ENCODE measurements at places on chromosomes 5 and 9.

- no peak for DNase-seq
Observed at GRCh38 chr5:160685219-160685618, 166.8 kb downstream of the ATP10B start.

- DNase-seq: no peak
Observed at GRCh38 chr9:14086495-14086894, 227.4 kb downstream of the NFIB start.

- DNase-seq: no peak
Observed at GRCh38 chr9:69816735-69817134, 3.9 kb upstream of the CFAP95 start.

GRCh38 chr9:80127920-80128319 lies 556.2 kb downstream of the TLE4 start:
- no peak for DNase-seq

- DNase-seq: no peak
Observed at GRCh38 chr5:95216136-95216955, 68.5 kb downstream of the MCTP1 start.

DNA sequence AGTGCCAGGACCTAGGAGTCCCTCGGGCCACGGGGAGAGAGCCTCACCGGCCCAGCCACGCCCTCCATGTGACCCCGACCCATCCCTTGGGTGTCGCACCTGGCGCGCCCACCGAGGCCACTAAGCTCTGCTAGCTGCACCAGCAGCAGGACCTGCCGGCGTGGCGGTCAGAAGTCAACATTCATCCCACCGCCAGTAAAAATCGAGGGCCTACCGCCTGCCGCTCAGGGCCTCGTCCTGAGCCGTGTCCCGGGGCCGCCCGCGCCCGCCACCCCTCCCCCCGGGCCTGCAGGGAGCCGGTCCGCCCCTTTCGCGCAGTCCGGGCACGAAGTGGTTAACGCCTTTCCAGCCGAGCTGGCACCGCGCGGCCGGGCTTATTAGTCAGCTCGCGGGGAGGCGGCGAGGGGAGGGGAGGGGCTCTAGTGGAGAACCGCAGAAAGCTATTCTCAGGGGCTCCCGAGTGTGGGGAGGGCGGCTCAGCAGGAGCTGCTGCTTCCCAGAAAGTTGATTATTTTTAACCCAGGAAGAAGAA lies 124.4 kb downstream of the C9orf50 start:
- peak; percentile 94 for DNase-seq

GRCh38 chr5:175797521-175798038 lies 73.8 kb upstream of the CPLX2 start:
- DNase-seq: peak; percentile 68

DNA sequence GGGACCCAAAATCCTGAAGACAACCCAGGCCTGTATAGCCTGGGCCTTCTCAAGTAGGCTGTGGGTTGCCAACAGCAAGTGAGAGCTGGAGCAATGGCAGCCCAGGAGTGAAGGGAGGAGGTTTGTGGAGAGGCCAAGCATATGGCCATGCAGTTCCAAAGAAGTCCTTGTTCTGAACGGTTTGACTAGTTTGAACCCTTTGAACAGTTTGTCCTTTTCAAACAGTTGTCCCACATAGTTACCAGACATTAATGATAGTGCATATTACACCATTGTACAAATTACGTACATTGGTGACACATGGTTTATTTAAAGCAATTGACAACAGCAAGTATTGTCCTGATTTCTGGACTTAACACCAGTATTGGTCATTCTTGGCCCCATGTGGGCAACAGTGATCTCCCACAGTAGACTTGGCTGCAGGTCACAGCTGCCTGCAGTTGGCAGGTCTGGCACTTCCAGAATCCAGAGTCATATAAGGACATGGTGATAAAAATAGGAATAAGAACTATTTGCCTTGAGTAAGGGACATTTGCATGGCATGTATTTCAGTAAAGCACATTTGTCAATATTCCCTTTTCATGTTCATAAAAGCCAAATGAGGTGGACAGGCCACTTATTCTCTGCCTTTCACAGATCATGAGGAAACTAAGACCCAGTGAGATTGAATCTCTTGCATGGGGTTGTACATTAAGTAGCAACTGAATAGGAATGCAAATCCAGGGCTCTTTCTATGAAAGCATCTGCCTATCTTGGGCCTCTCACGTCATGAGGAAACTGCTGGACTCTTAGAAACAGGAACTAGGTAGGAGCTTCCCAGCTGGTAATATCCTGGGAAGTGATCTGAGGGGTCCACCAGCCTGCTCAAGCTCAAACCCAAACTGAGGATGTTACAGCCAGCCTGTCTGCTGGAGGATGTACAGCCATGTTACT lies 30.3 kb downstream of the SLC25A48 start:
- DNase-seq: no peak

GRCh38 chr5:15700373-15700772 lies 200.4 kb downstream of the FBXL7 start:
- no peak for DNase-seq

DNA sequence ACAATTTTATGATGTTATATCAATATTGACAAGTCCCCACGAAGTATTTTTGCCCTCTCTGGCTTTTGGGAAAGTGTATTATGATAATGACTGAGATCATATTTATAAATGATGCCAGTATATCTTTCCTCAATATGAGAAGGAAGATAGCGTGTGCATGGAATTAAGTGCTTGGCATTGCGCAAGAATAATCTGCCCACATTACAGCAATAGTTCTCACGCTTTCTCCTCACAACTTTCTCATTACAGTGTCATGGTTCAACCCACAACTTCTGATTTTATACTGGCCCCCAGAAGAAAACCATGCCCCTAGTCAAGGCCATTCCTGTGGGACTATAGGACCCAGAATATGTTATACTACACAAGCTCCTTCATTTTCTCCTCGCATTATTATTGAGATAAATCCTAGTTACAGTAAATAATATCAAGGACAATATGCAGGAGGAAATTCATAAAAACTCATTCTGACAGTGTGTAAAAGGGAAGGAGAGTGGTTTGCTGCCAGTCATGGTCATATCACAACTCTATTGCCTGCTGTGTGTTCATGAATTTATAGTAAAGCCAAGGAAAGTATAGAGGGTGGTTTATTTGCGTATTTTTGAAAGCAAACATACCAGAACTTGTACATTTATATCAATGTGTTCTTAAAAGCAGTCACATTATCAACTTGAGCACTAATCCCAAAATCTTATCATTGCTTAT lies 114.1 kb downstream of the PIK3R1 start:
- no peak for DNase-seq

- no peak for DNase-seq
Observed at GRCh38 chr9:138011951-138012500, 134.4 kb downstream of the CACNA1B start.

GRCh38 chr9:72315089-72315509 lies 49.9 kb downstream of the ZFAND5 start:
- no peak for DNase-seq

DNA sequence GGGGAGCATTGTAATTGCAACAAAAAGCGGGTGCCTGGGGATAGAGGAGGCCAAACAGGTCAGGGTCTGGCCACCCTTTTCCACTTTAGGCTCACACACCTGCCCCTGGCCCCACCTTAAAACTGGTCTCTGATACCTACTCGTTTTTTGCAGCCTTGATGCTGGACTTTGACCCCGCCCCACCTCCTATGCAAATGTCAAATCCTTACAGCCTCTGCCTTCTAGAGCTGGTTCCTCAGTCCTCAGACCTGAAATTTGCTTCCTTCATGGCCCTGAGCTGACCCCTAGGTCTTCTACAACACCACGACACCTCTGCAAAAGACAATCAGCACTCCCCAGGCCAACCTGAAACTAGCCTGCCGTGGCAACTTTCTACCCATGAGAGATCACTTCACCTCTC lies 37.7 kb downstream of the SMIM23 start:
- no peak for DNase-seq

DNA sequence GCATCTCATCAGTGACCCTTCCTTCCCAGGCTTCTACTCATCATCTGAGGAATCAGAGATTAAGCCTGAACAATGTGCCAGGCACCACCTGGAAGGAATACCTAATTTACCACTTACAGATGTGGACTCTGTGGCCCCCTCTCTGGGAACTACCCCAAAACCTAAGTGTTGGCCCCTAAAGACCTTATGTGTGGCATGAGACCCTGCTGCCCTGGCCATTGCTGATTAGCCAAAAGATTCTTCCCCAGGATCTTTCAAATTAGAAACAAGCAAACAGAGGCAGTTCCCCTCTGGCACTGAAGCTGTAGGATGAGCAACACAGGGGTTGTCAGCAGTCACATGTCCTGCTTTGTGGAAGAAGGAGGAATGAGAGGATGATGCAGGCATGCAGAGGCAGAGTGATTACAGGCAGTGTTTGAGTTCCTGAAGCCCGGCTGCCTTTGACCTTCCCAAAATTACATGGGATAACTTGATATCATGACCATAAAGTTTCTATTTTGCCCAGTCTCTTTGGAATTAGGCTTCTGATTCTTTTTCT lies 10.6 kb downstream of the SPINK4 start:
- DNase-seq: no peak

DNA sequence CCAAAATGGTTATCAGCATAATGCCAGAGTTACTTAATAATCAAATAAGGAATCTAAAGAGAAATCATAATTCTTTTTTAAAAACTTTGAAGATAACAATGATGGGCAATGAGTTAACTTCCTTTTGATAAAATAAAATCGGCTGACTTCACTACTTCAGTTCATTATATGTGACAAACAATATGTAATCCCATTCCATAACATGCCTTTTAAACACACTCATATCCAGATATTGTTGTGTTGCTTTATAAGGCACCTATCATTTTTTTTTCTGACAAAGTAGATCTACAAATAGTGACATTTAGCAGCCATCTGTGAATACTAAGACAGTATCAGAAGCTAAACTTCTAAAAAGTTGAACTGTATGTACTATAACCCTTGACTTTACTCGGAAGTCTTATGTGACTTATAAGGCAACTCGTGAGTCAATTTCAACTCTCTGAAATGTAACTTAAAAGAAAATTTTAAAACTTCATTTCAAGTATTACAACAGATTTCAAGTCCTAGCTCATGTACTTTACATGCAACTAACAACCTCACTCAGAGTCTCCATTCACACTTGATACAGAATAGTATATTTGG lies 7.5 kb downstream of the ADAMTS6 start:
- no peak for DNase-seq

DNA sequence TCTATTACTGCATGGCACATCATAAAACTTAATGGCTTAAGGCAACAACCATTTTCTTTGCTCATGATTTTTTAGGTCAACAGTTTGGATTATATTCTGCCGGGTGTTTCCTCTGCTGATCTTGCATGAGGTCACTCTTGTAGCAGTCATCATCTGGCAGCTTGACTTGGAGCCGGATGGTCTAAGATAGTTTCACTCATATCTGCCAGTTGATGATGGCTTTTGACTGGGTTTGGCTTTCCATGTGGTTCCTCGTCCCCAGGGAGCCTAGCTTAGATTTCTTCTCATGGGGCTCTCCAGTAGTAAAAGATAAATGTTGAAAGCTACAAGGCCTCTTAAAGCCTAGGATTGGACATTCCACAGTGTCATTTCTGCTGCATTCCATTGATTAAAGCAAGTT lies 27.4 kb downstream of the LNPEP start:
- no peak for DNase-seq

GRCh38 chr9:95185956-95186355 lies 131.6 kb downstream of the FANCC start:
- DNase-seq: no peak

GRCh38 chr9:35906923-35907699 lies 1.1 kb downstream of the HRCT1 start:
- DNase-seq: no peak

DNA sequence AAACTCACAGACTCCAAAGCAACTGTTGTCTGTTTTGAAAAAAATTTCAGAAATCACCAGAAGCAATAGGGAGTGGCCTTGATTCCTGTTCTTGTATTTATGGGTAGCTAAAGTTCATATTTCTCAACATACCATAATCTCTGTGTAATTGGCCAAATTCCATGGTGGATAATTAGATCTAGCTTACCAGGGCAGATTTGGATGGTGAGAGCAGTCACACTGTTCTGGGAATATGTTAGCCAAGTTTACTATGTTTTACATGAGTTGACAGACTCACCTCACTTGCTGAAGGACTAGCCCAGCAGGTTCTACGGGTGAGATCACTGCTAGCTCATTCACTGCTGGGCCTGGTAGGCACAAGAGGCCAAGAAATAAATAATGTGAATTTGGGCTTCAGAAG lies 32.7 kb upstream of the CDKN2B start:
- DNase-seq: no peak

DNA sequence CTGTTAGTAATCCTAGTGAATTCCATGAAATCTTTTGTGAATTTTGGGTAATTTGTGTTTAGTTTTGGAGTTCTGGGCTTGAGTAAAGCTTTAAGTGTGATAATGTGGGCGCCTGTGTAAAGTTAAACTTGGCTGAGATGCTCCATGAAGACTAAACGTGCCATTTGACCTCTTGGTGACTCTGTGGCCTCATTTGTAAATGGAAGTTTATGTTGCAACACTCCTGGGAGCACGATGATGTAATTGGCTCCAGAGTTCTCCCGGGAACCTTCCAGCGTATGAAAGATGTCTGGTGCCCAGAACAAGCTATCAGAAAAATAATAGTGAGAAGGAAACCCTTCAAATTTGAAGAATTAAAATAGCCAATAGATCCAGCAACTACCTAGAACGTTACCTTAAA lies 981.2 kb downstream of the TLE4 start:
- no peak for DNase-seq

DNA sequence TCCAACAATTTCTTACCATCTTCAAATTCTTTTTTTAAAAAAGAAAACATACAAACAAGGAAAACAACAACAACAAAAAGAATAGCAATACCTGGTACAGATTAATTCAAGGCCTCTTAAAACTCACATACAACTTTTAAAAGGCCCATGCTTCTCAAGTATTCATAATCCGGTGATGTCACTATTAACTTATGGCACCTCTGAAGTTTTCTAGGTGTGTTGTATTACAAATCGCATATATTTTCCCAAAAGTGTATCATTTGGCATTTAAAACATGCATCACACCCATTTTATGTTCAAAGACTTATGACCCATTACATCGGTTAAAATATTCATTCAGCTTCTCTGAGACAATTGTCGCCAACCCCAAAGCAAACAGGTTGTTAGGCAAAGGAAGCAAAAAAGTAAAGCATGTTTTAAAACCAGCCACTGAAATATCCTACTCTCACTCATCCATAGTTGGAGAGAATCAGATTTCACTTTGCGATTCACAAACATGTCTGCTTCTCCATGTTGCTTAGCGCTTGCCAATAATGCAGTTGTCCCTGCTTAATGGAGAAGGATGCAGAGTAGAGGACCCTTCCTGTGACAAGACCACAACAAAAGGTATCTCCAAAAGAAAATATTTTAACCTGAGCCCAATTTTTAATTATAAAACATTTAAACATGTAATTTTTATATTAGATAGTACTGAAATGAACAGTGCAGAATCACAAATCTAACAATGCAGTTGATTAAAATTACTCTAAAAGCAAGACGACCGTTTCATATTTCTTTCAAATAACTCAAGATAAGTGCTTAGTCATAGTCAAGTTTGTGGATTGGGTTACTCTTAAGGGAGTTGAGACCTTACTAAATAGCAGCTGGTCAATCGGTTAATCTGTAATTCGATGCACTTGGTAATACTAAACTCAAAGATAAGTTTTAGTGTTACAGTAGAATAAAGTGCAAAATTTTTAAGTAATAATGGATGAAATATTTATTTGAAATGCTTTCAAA lies 1.6 kb downstream of the SKP1 start:
- DNase-seq: no peak

GRCh38 chr9:7259544-7260241 lies 501.9 kb downstream of the KDM4C start:
- DNase-seq: no peak

Data from WTC11 (cell line).